ENCODE measurements at places on chromosomes 12 and 14.

- no peak for DNase-seq
Measured at GRCh38 chr14:93764211-93764659, 24.1 kb downstream of the PRIMA1 start.

- no peak for DNase-seq
Measured at GRCh38 chr12:47340411-47341015, 260.8 kb upstream of the AMIGO2 start.

- no peak for DNase-seq
Measured at GRCh38 chr12:112506513-112507166, 87.9 kb downstream of the PTPN11 start.

- no peak for DNase-seq
Measured at GRCh38 chr12:120703311-120703942, 6.8 kb upstream of the UNC119B start.

DNA sequence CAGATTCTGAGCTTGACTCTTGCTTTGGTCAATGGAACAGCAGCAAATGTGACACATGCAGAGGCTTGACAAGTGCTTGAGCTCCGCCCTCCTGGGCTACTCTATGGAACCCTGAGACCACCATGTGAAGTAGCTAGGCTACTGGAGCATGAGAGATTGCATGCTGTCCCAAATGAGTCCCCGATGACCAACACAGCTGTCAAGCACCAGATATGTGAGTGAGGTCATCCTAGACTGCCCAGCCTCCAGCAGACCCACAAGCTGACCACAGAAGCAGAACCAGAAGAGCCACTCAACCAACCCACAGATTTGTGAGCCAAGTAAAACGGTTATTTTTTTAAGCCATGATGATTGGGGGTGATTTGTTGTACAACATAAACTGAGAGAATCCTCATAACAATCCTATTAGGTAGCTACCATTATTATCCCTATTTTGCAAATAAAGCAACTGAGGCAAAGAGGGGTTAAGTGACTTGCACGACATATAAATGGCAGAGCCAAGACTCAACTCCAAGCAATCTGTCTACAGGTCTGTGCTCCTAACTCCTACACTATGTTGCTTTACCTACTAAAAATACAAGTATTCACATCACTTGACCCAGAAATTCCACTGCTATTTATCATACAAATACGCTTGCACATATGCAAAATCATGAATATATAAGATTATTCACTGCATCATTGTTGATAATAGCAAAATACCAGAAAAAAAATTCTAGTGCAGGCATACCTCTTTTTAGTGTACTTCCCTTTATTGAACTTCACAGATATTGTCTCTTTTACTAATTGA, 136.2 kb downstream of the NDUFA12 start:
- DNase-seq: no peak

DNA sequence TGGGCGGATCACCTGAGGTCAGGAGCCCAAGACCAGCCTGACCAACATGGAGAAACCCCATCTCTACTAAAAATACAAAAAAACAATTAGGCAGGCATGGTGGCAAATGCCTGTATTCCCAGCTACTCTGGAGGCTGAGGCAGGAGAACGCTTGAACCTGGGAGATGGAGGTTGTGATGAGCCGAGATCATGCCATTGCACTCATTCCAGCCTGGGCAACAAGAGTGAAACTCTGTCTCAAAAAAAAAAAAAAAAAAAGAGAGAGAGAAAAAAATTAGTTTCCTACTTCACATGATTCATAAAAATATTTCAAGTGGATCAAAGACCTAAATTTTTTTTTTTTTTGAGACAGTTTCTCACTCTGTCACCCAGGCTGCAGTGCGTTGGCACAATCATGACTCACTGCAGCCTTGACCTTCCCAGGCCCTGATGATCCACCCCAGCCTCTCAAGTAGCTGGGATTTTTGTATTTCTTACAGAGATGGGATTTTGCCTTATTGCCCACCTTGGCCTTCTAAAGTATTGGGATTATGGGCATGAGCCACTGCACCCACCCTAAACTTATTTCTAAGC, 24.9 kb downstream of the FCF1 start:
- no peak for DNase-seq

- DNase-seq: no peak
Measured at GRCh38 chr12:109100741-109101140, 3.3 kb downstream of the UNG start.

Data from NCI-H1417 treated with DMSO at 0.1 percent for 48 hours (cell line).